Body of pancreas (tissue), 4 donors: ENCODE measurements at places on chromosomes 2 and 18. TPM values are rescaled to one million over a fixed set of nuclear protein-coding genes. Genes with fewer than 3 reads are reported as not detected.

Gene TDRD15
- total RNA-seq, result 0.33 TPM

DNA sequence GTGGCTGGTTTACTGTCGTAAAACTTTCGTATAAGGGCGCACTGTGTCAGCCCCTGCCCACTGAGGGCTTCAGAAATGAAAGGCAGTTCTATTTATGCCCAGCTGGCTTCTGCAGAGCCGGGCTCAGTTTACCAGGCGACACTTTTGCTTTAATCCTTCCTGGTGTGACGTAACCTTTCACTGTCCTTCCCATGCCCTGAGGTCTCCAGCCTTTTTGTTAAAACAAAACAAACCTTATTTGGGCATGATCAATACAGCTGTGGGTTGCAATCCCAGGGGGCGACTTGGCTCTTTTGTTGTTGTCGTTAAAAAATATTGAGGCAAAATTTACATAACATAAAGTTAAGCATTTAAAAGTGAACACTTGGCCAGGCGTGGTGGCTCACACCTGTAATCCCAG lies 85.3 kb downstream of the AGAP1 start:
- H3K27ac ChIP-seq, result no peak overlapping the region
- no peak overlapping the region for H3K4me3 ChIP-seq
- no peaks in the 10 kb centered on the region for H3K27me3 ChIP-seq
- no peaks in the 10 kb centered on the region for H3K36me3 ChIP-seq
- no peak for DNase-seq

DNA sequence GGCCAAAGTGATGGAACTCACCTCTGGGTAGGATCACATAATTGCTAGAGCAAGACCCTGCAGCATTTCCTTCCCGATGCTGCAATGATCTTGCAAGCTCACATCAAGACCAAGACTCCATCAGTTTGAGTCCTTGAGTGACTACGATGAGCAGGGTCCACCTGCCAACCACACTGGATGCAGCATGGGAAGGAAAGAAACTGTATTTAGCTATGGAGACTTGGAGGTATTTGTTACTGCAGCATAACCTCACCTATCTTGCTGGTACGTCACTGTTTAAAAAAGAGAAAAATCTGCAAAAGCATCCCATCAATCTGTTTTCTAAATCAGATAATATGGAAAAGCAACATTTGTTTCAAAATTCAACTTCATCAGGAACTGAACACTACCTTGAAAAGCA lies 2.5 kb downstream of the RNF152 start:
- no peak for DNase-seq
- H3K27ac ChIP-seq, result no peak overlapping the region
- H3K4me3 ChIP-seq, result no peak overlapping the region

- DNase-seq, result no peak
- no peak overlapping the region for H3K27ac ChIP-seq
- no peak overlapping the region for H3K4me3 ChIP-seq
- no peaks in the 10 kb centered on the region for H3K36me3 ChIP-seq
- H3K4me1 ChIP-seq, result no peaks in the 10 kb centered on the region
- H3K27me3 ChIP-seq, result no peaks in the 10 kb centered on the region
These were observed 120.3 kb upstream of the CAPN13 start for GRCh38 chr2:30927465-30928075.

DNA sequence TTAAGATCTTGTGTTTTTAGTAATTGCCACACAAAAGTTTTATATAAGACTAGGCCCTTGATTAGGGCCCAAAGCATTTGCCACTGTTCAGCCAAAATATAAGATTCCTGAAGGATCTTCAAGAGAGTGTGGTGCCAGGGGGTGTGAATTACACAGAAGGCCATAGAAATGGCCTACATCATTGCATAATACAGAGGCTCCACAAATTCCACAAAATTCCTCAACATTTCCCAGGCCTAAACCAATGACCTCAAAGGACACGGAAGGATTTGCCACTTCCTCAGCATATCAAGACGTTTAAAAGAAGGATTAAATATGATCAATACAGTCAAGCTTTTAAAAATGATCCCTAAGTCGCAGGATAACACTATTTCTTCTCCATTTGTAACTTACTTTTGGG lies 24.1 kb downstream of the COL6A3 start:
- DNase-seq, result no peak
- no peak overlapping the region for H3K27ac ChIP-seq
- no peaks in the 10 kb centered on the region for H3K27me3 ChIP-seq
- H3K4me3 ChIP-seq, result no peak overlapping the region

DNA sequence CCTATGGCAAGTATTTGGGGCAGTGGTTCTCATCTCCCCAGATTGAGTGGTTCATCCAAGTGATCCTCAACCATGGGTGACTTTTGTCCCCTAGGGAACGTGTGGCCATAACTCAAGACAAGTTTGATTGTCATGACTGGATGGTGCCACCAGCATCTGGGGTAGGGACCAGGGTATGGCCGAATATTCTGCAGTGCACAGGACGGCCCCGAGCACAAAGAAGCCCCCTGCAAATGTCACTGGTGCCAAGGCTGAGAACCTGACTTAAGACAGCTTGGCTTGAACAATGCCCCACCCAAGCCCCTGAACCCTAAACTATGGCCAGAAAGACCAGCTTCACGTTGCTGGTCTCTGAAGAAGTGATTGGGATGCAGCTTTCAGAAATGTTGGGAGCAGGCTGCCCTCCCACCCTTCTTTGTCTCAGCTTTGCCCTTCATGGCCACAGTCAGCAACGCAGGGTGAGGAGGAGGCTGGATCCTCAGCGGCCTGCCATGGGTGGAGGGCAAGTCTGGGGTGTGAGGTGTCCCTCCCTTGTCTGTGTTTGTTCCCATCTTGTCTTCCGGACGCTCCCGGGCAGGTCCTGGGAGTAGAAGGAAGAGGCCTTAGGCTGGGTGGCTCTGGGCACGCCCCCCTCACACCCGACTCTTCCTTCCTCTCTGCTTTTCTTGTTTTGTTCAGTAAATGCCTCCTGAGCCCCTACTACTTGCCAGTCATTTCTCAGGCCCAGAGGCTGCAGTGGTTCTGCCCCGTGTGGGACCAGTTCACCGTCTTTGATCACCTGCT lies 43.4 kb downstream of the GREB1 start:
- H3K27me3 ChIP-seq, result no peaks in the 10 kb centered on the region
- no peak for DNase-seq
- H3K4me1 ChIP-seq, result no peaks in the 10 kb centered on the region
- H3K4me3 ChIP-seq, result no peak overlapping the region
- no peak overlapping the region for H3K27ac ChIP-seq

DNA sequence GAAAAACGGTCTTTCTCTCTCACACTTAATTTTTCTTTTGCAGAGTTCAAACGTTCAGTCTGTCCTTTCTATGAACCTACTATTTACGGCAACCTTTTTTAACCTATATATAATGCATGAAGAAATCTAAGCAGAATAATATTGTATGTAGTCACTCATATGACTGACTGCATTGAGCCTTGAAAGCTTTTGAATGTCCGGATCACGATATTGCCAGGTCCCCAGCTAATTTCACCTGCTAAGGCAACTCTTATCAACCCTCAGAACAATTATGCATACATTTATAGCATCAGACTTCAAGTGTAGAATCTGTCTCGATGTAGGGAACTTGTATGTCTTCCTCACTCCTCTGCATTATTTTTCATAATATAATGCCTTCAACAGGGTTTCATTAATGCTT lies 1083.8 kb upstream of the KLHL29 start:
- no peaks in the 10 kb centered on the region for H3K4me1 ChIP-seq
- no peaks in the 10 kb centered on the region for H3K27me3 ChIP-seq
- H3K36me3 ChIP-seq, result no peaks in the 10 kb centered on the region
- H3K27ac ChIP-seq, result no peak overlapping the region
- no peak for DNase-seq
- H3K4me3 ChIP-seq, result no peak overlapping the region

DNA sequence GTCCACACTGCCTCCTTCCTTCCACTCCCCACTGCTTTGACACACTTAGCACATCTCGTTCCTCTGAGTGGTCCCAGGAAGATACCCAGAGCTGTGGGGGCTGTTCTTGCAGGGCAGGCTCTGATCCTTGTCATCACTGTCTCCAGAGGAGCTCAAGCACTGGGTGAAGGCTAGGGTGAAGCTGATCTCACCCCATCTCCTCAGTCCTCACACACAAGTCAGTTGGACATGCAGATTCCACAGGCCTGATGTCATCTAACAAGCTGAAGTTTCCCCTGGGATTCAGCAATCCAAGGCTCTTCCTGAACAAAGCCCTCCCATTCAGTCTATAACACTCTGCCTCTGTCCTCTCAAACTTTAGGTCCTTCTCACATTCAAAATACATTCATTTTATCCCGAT lies 90.6 kb upstream of the RAB6C start:
- no peaks in the 10 kb centered on the region for H3K36me3 ChIP-seq
- H3K4me3 ChIP-seq, result no peak overlapping the region
- H3K4me1 ChIP-seq, result no peaks in the 10 kb centered on the region

- DNase-seq, result no peak
- no peak overlapping the region for H3K4me3 ChIP-seq
- H3K27ac ChIP-seq, result no peak overlapping the region
- no peaks in the 10 kb centered on the region for H3K27me3 ChIP-seq
These were observed 58.1 kb upstream of the TMEM182 start for GRCh38 chr2:102703748-102704147.

GRCh38 chr2:30288561-30288960 lies 57.2 kb downstream of the LBH start:
- no peaks in the 10 kb centered on the region for H3K27me3 ChIP-seq
- H3K27ac ChIP-seq, result no peak overlapping the region
- DNase-seq, result no peak
- H3K4me3 ChIP-seq, result no peak overlapping the region

DNA sequence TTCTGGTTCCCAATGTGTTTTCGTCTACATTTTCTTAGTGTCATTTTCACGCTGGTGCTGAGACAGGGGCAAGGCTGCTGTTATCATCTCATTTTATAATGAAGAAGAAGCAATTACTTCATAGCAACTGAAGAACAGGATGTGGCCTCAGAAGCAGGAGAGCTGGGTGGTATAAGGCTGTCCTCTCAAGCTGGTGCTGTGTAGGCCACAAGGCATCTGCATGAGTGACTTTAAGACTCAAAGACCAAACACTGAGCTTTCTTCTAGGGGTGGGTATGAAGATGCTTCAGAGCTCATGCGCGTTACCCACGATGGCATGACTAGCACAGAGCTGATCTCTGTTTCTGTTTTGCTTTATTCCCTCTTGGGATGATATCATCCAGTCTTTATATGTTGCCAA lies 7.3 kb downstream of the IL36G start:
- H3K27ac ChIP-seq, result no peak overlapping the region
- no peaks in the 10 kb centered on the region for H3K36me3 ChIP-seq
- no peaks in the 10 kb centered on the region for H3K4me1 ChIP-seq
- DNase-seq, result no peak
- H3K4me3 ChIP-seq, result no peak overlapping the region

Gene SFT2D3
- 11.2 TPM for total RNA-seq

DNA sequence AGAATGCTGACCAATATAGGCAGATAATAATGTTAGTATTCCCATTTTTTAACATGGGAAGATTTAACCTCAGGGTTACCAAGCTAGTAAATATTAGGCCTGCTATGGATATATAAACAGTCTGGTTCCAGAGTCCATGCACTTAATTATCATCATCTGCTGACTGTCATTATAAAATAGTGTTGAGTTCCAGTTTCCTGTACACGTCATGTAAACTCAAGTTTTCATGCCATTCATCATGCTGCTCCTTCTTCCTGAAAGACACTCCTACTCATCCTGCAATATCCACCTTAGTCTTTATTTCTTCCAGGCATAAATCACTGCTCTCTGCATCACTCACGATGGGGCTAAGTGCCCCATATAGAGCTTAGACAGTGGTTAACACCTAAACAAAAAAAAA lies 420.8 kb upstream of the SPHKAP start:
- no peaks in the 10 kb centered on the region for H3K36me3 ChIP-seq
- H3K27me3 ChIP-seq, result no peaks in the 10 kb centered on the region
- H3K4me1 ChIP-seq, result no peaks in the 10 kb centered on the region
- H3K27ac ChIP-seq, result no peak overlapping the region
- no peak overlapping the region for H3K4me3 ChIP-seq

DNA sequence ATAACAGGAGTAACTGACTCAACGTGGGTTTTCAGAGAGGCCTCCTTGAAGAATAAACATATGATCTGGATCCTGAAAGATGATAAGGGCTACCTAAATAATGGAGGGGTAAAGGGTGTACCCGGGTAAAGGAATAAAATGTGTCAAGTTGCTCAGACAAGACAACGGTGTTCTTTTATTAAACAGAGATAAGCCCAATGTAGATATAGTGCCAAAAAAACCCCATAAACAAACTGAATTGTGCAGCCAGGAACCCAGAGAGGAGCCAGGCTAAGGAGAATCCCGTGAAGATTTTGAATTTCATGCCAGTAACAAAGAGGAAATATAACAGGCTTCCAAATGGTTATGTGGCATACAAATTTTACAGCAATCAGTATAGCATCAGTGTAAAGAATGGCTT lies 618.2 kb downstream of the CPS1 start:
- H3K4me3 ChIP-seq, result no peak overlapping the region
- no peak for DNase-seq
- H3K36me3 ChIP-seq, result no peaks in the 10 kb centered on the region
- no peak overlapping the region for H3K27ac ChIP-seq
- H3K4me1 ChIP-seq, result no peaks in the 10 kb centered on the region

DNA sequence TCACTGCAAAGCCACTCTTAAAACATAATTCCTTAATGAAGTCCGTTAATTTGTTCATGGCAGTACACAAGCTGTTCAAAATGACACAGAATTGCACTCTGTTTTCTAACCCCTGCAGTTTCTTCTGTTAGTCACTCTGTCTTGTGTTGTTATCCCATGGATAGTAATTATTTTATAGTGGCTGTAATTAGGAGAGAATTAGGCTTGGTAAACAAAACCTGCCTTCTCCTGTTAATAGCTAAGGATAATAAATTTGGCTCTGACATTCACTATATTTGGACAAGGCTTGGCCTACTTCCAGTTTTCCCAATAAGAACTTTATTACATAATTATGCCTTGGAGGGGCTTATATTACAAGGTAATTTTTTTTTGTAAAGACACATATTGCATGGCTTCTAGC lies 330.3 kb upstream of the FIGN start:
- no peaks in the 10 kb centered on the region for H3K4me1 ChIP-seq
- no peak overlapping the region for H3K27ac ChIP-seq
- H3K36me3 ChIP-seq, result no peaks in the 10 kb centered on the region
- DNase-seq, result no peak

Gene ME2
- 29.3 TPM for total RNA-seq

GRCh38 chr2:104866883-104867812 lies 13.2 kb downstream of the POU3F3 start:
- peaks cover 63% of the 10 kb centered on the region for H3K27me3 ChIP-seq
- no peak for DNase-seq
- no peaks in the 10 kb centered on the region for H3K36me3 ChIP-seq
- peaks cover 29% of the 10 kb centered on the region for H3K4me1 ChIP-seq
- H3K27ac ChIP-seq, result no peak overlapping the region

Gene DSC2
- 8.9 TPM for total RNA-seq

Gene LRP1B
- total RNA-seq, result 3.0 TPM

- H3K4me1 ChIP-seq, result no peaks in the 10 kb centered on the region
- H3K27me3 ChIP-seq, result no peaks in the 10 kb centered on the region
- H3K36me3 ChIP-seq, result peaks cover 5% of the 10 kb centered on the region
- no peak overlapping the region for H3K27ac ChIP-seq
These were observed 68.3 kb downstream of the LRPPRC start for GRCh38 chr2:43927442-43927841.

GRCh38 chr2:226898897-226899296 lies 63.0 kb downstream of the RHBDD1 start:
- no peak for DNase-seq
- no peaks in the 10 kb centered on the region for H3K27me3 ChIP-seq
- H3K36me3 ChIP-seq, result no peaks in the 10 kb centered on the region
- no peak overlapping the region for H3K4me3 ChIP-seq

Gene UBR3
- 30.1 TPM for total RNA-seq

Gene NMS
- total RNA-seq, result not detected

- H3K27ac ChIP-seq, result no peak overlapping the region
- no peak for DNase-seq
- H3K36me3 ChIP-seq, result no peaks in the 10 kb centered on the region
These were observed 557.6 kb upstream of the FANCL start for GRCh38 chr2:58798676-58799208.

Gene WDR75
- 14.2 TPM for total RNA-seq
